Left hindlimb (tissue), 1 donor: ENCODE measurements at places on chromosomes 6 and 20.

DNA sequence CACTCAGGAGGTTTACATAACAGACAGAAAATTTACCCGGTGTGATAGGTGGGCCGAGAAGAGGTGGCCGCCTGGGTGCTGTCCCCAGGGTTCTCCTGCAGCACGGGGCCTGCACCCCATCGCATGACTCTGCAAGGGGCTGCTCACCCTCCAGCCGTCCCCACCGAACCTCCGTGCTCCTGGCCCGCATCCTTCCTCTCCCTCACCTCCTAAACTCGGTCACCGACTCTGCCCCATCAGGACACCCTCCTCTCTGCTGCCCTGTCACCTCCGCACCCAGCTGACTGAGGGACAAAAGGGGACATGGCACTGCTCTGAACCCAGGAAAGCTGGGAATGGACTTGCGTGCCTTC lies 147.6 kb downstream of the SYNDIG1 start:
- no peak for DNase-seq

DNA sequence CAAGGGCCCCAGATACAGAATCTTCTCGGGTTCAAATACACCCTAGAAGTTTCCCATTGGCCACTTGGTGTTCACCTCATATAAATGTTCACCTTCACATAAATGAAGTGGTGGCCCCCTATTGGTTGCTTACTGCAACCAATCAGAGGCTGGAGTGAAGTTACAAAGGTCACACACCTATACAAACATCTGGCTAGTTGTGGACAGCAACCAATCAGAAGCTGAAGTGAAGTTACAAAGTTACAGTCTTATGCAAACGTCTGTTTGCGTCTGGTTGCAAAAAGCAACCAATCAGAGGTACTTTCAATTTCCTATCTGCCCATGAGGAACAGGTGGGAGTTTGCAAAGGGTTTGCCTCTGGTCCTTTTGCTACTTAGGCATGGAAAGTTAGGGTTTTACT lies 206.5 kb upstream of the BMP2 start:
- DNase-seq, result no peak

DNA sequence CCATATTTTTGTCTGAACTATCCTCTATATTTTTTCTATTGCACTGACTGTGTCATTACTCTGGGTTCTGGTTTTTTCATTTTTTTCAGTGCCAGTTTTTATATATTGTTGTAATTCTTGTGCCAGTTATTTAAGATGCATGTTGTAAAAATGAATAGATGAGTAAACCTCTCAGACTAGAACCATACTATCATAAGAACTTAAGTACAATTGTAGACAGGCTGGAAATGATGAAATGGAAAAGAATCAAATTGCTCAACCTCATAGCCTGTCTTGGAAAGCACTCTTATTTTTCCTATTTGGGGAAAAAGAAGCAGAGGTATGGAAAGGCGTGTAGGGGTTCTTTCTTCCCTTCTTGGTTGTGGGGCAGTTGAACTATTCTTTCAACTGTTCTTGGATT lies 30.2 kb downstream of the PANK2 start:
- DNase-seq, result no peak

DNA sequence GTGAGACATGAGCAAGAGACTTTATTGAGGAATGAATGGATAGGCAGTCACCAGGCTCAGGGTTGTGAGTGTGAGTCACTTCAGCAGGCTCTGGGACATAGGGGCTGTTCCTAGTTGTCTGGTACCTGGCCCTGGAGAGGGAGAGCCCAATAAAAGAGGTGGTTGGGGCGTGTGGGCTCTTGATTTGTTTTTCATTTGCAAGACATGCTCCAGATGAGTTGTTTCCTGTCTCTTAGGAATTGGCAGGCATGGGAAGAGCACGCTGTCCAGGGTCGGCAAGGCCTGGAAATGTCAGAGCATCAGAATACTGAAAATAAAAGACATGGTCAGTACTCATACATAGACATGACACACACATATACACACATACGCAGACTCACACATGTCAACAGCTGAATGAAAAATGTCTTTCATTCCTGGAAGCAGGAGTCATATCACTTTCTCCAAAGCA lies 166.3 kb upstream of the SULF2 start:
- DNase-seq, result no peak

GRCh38 chr6:107571354-107571753 lies 81.4 kb downstream of the SOBP start:
- DNase-seq, result no peak

DNA sequence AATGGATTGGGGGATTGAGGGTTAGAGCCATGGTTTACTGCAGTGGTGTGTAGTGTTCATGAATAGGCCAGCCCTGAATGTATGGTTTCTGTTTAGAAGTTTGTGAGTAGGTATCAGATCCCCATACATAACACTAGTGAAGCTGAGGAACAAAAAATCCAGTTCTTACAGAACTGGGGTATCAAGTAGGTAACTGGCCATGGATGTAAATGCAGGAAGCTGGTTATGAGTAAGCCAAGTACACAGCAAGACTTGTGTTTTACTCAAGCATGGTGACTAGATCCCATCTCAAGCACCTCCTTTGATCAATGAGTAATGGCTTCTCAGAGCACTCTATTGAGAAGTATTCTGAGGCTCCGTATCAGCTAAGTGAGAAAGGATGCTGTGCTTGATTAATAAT lies 613.7 kb upstream of the FLRT3 start:
- no peak for DNase-seq

DNA sequence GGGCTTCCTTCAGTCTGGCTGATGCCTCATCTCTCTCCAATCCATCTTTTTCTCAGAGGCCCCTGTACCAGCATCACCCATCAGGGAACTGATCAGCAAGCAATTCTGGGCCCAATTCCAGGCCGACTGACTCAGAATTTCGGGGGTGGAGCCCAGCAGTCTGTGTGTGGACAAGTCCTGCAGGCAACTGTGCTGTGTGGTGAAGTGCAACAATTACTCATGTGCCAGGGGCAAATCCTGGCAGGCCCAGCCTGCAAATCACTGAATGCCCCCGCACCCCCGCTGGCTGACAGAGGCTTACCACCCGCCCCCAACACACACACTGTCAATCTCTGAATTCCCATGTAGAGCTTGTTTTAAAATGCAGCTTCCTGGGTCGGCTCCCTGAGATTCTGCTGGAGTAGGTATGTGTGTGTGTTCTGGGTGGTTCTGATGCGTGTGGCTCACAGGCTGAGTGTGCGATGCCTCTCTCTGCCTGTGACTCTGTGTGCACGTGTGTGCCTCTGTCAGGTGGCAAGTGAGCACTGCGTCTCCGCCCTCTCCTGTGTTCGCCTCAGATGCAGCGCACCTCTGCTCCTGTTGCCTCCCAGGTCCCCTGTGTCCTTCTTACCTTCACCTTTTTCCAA lies 45.4 kb downstream of the SSR1 start:
- no peak for DNase-seq

DNA sequence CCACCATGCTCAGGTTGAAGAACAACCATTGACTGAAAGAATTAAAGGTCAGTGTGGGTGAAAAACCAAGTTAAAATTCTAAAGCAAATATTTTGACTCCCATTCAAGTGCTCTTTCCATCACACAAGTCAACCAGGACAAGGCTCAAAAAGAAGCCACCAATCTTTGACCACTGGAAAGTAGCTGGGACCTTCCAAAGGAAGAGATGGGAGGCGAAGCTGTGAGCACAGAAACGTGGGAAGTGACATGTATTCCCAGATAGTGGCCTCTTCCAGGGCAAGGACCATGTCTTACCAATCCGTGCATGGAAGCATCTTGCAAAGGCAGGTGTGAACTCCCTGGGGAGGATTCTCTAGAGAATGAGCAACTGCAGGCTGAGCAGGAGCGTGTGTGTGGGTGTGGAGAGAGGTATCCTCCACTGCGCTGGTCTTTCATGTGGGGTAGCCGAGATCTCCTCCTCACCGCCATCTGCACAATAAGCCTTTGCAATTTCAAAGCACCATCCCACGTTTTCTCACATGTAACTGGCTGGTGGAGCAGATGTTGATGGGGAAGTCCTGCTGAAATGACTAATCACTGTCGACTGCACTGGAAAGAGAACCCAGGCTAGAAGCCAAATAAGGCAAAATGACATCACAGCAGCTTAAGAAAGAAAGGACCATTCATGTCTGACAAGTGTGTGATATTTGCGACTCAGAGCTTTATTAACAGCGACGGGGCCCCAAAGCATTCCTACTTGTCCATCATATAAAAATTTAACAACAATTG lies 189.4 kb upstream of the RREB1 start:
- DNase-seq, result no peak

DNA sequence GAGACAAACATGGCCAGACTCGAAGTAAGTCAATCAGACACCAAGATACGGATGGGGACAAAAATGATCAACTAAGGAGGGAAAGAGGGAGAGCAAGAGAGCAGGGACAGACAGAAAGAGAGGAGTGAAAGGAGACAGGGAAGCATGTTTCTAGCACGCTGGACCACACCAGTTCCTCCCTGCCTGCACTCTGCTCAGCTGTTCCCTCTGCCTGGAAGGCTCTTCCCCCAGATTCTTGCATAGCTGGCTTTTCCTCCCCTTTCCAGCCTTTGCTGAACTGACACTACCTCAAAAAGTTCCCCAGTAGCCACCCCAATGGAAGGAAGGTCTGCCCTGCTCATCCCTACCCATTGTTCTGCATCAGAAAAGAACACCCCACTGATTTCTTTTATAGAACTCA lies 185.9 kb downstream of the MAFB start:
- no peak for DNase-seq

DNA sequence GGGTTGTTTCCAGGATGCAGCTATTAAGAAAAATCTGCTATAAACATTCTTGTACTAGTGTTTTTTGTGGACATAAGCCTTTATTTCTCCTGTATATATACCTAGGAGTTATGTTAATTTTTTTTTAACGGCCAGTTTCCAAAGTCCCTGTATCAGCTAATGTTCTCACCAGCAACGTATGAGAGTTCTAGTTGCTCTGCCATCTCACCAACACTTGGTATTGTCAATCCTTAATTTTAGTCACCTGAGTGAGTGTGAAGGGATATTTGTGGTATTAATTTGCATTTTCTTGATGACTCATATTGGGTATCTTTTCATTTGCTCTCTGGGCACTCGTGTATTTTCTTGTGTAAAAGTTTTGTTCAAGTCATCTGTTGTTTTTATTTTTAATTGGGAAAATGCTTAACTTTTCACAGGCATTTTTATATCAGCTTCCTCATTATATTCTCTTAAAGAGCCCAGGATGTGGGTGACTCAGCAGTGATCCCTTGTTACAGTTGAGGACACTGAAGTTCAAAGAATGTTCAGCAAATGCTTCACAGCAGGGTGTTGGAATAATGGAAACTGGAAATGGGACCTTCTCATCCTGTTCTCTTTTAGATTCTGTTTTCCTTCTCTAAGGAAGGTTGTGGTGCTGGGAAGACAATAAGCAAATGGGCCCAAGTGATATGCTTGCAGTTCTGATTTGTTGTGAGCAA lies 211.7 kb upstream of the PRND start:
- DNase-seq, result no peak

- DNase-seq, result no peak
Observed at GRCh38 chr20:43243672-43244269, 54.1 kb upstream of the PTPRT start.

- DNase-seq, result no peak
Observed at GRCh38 chr6:4271761-4272470, 136.5 kb upstream of the ECI2 start.

DNA sequence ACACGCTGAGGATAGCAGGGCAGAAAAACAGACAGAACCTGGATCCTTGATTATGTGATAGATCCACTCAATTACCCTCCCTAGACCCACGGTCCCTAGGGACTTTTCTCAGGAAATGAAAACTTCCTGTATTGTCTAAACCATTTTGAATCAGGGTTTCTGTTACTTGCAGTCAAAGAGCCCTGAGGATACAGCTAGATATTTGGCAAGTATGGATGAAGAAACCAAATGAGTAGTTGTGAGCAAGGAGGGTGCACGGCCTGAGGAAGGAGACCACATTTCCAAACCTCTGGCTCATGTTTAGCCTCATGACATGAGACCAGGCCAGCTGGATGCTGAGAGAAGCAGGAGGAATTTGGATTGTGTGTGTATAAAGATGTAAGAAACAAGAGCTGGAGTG lies 91.6 kb downstream of the MRPL14 start:
- no peak for DNase-seq

DNA sequence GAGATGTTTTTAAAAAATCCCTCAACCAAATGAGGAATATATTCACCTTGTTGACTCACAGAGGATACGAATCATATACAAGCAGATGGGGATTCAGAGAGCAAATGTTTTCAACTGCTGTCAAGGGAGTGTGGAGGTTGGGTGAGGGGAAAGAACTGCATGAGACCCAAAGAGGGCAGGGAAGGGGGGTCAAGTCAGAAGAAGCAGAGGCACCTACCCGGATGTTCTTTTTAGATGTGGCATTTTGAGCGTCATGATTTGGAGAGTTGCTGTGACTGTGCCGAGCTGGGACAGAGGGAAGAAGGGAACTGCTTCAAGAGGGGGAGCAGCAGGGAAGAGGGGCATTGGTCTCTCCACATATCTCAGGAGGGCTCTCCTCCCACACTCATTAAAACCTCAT lies 191.3 kb upstream of the PROKR2 start:
- DNase-seq, result no peak

DNA sequence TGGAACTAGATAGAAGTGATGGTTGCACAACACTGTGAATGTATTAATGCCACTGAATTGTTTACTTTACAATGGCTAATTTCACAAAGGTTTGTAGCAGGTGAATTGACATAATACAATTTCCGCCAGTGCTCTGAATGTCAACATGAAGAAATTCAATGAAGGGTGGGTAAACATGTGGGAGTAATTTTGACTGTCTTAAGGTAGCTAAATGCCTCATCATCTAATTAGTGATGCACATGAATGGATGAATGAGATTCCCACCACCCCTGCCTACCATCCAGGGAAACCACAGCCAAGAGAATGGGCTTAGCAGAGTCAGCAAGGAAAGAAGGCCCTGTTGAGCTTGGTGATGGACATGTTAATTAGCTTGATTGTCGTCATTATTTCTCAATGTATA lies 275.3 kb downstream of the ALDH8A1 start:
- no peak for DNase-seq

GRCh38 chr20:49818816-49819215 lies 6.2 kb downstream of the SLC9A8 start:
- DNase-seq, result no peak

DNA sequence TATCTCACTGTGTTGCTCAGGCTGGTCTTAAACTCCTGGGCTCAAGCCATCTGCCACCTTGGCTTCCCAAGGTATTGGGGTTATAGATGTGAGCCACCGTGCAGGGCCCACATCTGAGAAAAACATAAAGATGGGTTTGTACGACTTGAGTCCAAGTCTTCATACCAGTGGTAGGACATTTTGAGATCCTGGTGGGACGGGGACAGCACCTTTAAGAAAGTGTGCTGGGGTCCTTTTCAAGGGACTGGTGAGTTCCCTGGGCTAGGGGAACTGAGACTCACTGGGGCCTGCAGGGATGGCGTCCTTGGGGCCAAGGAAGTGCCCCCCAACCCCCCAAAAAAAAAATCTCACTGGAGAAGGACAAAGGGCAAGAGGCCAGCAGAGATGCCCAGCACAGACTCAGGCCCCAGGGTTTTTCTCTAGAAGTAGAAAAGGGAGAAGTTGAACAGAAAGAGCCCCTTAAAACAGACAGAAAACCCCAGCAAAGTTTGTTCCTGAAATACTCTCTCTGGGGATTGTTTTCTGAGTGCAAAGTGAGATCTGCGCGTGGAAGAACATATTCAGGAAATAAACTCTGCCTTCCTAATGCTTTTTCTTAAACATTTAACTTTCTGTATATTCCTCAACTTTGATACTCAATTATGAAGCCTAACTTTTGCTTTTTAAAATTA lies 10.7 kb downstream of the OSBPL2 start:
- DNase-seq, result no peak

- DNase-seq, result no peak
Observed at GRCh38 chr20:58841539-58842264, 9.0 kb downstream of the GNAS-AS1 start.

- DNase-seq, result no peak
Observed at GRCh38 chr20:16393836-16394235, 179.4 kb downstream of the KIF16B start.

- DNase-seq, result no peak
Observed at GRCh38 chr6:101912311-101912710, 518.8 kb downstream of the GRIK2 start.
